ENCODE measurements at places on chromosomes 4 and X.

DNA sequence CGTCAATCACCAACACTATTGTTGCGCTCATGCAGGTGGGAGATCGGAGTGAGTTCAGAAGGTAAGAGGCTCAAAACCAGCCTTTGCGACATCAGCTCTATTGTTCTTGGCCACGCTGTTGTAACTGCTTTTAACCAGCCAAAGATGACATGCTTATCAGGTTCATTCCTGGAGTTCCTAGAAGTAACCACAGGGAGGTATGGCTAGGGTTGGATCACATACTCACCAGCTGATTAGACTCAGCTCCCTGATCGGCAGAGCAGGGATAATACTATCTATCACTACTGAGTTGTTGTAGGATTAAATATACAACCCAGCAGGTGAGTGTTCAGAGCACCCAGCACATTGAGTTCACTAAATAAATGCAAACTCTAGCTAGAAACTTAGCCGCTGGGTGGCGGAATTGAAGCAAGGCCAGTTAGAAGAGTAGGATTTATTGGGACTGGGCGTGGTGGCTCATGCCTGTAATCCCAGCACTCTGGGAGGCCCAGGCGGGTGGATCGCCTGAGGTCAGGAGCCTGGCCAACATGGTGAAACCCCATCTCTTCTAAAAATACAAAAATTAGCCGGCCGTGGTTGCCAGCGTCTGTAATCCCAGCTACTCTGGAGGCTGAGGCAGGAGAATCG, 12.4 kb downstream of the SLC34A2 start:
- no peak for DNase-seq

DNA sequence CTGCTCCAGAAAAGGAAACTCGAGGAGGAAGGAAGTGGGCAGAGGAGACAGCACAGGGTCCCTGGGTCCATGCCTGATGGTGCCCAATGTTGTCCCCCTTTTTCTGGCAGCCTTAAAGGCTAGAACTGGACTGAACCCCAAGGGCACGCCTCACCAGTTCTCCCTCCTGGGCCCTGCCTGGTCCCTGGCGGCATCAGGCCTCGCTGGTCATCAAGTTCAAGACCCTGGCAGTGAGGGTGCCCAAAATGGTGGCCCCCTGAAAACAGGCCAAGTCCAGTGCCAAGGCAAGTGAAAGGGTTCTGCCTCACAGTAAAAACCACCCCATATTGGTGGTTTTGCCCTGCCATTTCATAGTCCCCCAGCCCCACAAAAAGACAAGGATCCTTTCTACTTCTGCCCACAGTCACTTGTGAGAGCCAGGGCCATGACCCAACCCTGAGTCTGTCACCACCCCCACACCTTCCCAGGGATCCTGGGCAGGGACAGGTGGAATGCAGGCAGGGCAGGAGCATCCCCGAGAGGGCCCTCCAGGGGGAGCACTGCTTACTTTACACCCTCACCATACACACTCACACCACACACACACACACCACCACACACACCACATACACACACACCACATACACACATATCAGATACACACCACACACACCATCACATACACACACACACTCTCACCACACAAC, 107.6 kb downstream of the DCTD start:
- DNase-seq, result no peak

GRCh38 chrX:126338916-126339315, 172.8 kb upstream of the DCAF12L2 start:
- DNase-seq, result no peak

GRCh38 chr4:139042981-139043460, 27.4 kb downstream of the NOCT start:
- no peak for DNase-seq

- no peak for DNase-seq
Observed at GRCh38 chrX:145716226-145716625, 101.4 kb upstream of the SLITRK2 start.
